ENCODE measurements at places on chromosomes 7 and 10.

DNA sequence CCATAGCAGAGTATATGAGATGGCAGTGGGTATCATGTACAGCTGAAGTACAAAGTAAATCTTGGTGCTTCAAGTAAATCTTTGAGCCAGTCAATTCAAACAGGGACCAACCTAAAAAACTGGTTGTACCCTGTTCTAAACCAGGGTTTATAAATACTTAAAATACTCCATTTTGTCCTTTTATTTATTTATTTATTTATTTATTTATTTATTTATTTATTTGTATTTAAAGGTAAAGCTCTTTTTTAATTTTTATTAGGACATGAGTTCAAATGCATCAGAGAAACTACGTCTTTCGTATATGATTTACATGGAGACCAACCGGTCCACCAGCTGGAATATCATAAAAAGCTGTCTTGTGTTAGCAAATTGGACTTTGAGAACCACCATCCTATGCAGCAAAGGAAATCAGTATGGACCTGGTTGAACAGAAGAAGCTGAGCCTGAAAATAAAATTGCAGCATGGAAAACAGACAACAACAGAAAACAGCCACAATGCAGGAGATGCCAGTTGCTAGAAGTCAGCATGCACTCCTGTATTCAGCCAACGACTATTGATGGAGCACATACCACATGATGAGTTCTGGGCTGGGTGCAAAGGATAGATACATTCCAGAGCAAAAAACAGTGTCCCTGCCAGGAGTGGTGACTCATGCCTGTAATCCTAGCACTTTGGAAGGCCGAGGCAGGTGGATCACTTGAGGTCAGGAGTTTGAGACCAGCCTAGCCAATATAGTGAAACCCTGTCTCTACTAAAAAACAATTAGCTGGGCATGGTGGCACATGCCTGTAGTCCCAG, 60.0 kb downstream of the PLXNA4 start:
- no peak for DNase-seq

GRCh38 chr7:33043501-33044400, 18.8 kb downstream of the NT5C3A start:
- DNase-seq = no peak

GRCh38 chr7:147809786-147810185, 780.8 kb upstream of the C7orf33 start:
- no peak for DNase-seq

DNA sequence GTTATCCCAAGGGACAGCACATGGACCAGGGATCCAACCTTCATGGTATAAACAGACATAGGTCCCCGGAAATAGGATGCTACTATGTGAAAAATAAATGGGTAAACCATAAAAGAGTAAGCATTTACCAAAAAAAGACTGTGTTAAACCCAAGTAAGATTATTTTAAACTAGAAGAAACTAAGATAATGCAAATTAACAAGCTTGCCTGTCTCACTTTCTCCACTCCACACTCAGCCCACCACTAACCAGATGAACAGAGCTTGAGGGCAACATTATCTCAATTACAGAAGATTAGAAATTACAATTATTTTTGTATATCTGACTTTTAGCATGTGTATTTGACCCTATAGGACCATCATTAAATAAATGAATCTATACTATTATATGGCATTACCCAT, 117.2 kb upstream of the CAV2 start:
- no peak for DNase-seq

GRCh38 chr10:114729103-114729659, 71.1 kb upstream of the ABLIM1 start:
- no peak for DNase-seq

- DNase-seq = no peak
Measured at GRCh38 chr10:88820748-88821401, 18.3 kb downstream of the LIPM start.

- DNase-seq = no peak
Measured at GRCh38 chr7:828793-829561, 3.3 kb upstream of the SUN1 start.

DNA sequence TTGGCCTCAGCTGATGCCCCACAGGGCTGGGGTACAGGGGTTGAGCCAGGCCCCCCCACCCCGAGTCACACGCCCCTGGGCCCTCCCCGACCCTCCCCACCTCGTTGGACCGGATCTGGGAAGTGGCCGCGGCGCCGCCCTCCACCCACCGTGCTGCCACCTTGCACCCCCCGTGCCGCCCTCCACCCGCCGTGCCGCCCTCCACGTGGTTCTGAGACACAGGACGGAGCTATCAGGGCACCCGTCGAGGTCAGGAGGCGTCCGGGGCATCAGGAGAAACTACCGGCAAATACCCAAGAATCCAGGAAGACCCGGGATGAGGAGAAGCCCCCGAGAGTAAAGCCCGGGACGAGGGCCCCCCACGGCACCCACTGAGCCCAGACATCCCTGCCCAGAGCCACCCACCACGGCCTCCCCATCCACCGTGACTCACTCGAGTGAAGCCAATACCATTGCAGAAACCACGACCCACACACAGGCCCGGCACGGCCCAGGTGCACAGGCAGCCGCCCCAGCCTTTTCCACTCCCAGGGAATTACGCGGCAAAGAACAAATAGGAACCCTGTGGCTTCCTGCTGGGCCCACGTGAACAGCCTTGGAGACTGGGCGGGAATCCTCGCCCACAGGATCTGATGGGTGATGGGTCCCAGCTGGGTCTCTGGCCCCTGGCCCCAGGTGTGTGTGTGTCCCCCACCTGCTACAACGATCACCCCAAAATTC, 34.0 kb downstream of the ADAP1 start:
- DNase-seq = peak; percentile 20

- no peak for DNase-seq
Measured at GRCh38 chr10:94785211-94785610, 22.7 kb downstream of the CYP2C19 start.

DNA sequence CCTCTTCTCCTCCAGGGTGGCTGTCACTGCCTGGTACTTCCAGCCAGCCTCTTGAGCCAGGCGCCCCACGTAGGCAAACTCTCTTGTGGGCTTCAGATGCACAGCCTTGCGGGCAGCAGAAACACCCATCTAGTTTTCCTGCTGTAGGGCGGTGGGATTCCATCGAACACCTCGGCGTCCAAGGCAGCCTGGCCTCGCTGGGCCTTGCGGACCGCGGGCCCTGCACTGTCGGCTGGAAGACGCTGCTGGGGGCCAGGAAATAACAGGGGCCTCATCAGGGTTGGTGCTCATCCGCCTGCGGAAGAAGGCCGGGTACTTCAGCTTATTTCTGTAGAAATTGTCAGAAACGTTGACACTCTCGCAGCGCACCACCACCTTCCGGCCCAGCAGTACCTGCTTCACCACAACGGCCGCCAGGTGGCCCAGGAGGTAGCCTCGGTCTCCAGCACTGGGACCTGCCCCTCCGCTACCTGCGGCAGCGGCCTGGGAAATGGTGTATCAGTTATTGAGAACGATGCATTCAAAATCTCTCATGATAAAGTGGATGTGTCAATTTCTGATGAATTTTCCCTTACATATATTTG, 61.1 kb downstream of the WDFY4 start:
- no peak for DNase-seq
